ENCODE measurements at places on chromosomes 2 and 18.

GRCh38 chr2:220220009-220220408, 592.6 kb downstream of the SLC4A3 start:
- no peak for DNase-seq

- no peak for DNase-seq
Observed at GRCh38 chr18:2036086-2036485, 535.2 kb downstream of the METTL4 start.

GRCh38 chr2:68287580-68288441, 31.9 kb downstream of the CNRIP1 start:
- DNase-seq: no peak

DNA sequence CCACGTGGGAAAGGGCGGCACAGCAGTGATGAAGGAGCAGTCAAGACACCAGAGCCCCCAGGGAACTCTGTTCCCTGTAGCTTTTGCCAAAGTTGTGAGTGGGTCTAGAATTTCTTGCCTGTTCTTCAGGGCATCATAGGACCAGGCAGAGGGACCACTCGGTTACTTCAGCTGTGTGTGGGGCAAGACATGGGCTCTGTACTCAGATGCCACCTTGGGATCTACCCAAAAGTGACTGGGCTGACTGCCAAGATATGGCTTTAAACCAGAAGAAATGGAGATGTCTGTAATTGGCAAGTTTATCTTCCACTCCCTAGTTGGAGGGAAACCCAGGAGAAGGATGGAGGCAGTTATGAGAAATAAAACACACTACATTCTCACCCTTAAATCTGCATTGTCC, 29.6 kb downstream of the KCNF1 start:
- no peak for DNase-seq

DNA sequence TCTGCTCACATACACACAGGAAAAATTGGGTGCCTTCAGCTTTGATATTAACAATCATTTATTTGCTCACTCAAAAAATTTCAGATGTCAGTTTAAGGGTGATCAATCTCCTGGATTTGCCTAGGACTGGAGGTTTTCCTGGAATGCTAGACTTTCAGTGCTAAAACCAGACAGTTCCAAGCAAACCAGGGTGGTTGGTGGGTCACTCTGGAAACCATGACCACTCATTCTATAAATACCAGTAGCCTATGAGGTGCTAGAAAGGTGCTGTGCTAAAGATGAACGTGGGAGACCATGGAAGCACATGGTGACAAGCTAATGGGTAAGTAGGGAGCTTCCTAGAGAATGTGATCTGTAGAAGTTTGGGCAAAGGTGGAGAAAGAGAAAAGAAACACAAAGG, 25.4 kb upstream of the STPG4 start:
- DNase-seq: no peak

DNA sequence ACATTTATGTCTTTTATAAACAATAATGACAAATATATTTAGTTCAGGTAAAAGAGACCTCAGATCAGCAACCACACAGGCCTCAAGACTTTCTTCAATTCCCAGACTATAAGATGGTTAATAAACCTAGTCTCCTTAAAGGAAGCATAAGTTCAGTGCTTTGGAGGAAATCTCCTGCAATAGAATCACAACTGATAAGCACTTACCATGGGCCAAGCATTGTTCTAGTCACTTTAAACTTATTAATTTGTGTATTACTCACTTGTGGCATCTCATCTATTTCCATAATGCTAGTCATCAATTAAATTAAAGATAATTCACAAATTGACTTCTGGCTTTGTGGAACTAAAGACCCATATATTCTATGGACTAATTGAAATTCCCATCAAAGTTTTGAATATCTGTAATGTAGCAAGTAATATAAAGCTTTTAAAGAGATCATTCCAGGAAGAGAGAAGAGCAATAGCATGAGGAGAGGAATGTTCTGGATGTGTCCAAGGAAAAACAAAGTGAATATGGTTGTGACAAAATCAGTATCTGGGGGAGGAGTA, 42.2 kb downstream of the COL3A1 start:
- no peak for DNase-seq

GRCh38 chr2:30608643-30609042, 161.6 kb downstream of the LCLAT1 start:
- no peak for DNase-seq
